ENCODE measurements at places on chromosomes 12 and 14. TPM values are rescaled to one million over a fixed set of nuclear protein-coding genes. Genes with fewer than 3 reads are reported as not detected.
A peak's percentile ranks its signal among the peaks of the same experiment; 100 is the strongest.

DNA sequence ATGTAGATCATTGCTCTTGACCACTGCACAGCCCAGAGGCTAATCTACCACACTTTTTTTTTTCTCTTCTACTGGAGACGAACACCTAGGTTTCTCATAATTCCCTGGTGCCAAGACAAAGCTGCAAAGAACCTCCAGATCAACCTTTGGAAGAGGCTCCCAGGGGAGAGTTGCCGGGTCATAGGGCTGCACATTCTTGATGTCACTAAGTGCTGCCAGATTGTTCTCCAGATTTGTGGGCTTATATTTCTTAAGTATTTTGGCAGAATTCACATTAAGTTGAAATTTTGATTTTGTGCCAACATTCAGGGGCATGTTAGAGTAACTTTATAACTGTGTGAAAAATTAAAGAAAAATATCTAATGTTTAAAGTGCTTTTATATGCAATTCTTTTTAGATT, 13.5 kb upstream of the PDZRN4 start:
- no peak overlapping the region for H3K4me3 ChIP-seq
- no peaks in the 10 kb centered on the region for H3K27me3 ChIP-seq

GRCh38 chr12:113820309-113820708, 145.8 kb downstream of the RBM19 start:
- DNase-seq: no peak
- no peaks in the 10 kb centered on the region for H3K27me3 ChIP-seq
- no peak overlapping the region for H3K27ac ChIP-seq
- no peaks in the 10 kb centered on the region for H3K36me3 ChIP-seq
- H3K4me3 ChIP-seq: no peak overlapping the region
- H3K4me1 ChIP-seq: peaks cover 38% of the 10 kb centered on the region

DNA sequence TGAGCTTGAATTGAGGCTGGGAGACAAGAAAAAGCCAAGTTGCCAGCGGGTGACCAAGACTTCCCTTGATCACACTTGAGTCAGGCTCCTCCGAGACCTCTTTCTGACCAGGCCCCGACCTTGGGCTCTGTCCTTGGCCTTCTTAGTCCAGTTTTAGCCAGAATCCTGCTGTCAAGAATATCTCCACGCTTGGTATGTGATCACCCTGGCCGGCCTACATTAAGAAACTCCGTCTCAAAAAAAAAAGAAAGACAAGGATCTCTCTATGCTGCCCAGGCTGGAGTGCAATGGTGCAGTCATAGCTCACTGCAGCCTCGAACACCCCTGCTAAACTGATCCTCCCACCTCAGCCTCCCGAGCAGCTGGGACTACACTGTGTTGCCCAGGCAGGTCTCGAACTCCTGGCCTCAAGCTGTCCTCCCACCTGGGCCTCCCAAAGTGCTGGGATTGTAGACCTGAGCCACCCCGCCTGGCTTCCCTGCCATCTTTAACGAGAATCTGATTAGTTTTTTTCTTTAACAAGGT, 1.0 kb upstream of the ITPK1 start:
- DNase-seq: no peak
- no peaks in the 10 kb centered on the region for H3K36me3 ChIP-seq
- no peak overlapping the region for H3K27ac ChIP-seq
- H3K4me1 ChIP-seq: peaks cover 19% of the 10 kb centered on the region

- peaks cover 23% of the 10 kb centered on the region for H3K4me1 ChIP-seq
- H3K27ac ChIP-seq: no peak overlapping the region
- no peaks in the 10 kb centered on the region for H3K36me3 ChIP-seq
- no peaks in the 10 kb centered on the region for H3K27me3 ChIP-seq
Observed at GRCh38 chr12:107447336-107447735, 238.3 kb upstream of the PWP1 start.

GRCh38 chr14:30484201-30484600, 74.8 kb upstream of the G2E3 start:
- no peaks in the 10 kb centered on the region for H3K4me1 ChIP-seq
- no peak overlapping the region for H3K4me3 ChIP-seq
- H3K27ac ChIP-seq: no peak overlapping the region
- DNase-seq: no peak
- no peaks in the 10 kb centered on the region for H3K27me3 ChIP-seq

- H3K36me3 ChIP-seq: no peaks in the 10 kb centered on the region
- H3K4me1 ChIP-seq: peaks cover 22% of the 10 kb centered on the region
- peak; percentile 44 for DNase-seq
- no peak overlapping the region for H3K4me3 ChIP-seq
Observed at GRCh38 chr14:101359221-101360053, 201.9 kb upstream of the DIO3 start.

- H3K4me1 ChIP-seq: no peaks in the 10 kb centered on the region
- no peaks in the 10 kb centered on the region for H3K36me3 ChIP-seq
- H3K27ac ChIP-seq: no peak overlapping the region
- no peaks in the 10 kb centered on the region for H3K27me3 ChIP-seq
Observed at GRCh38 chr12:49615725-49616124, 7.6 kb upstream of the PRPF40B start.

DNA sequence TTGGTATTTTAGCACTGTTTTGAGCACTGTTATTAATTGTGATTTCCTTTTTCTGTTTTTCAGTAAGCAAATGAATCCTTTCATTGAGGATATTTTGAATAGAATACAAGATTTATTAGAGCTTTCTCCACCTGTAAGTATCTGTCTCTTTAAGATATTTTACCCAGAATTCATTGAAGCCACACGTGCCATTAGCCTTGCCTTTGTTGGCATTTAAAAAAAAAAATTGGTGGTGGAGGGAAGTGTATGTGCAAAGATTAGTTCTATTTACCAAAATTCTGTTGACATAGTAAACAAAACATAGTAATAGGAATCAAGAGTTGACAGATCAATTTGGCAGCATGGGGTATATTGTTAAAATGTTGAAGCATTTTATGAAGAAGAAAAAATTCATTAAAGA, 23.8 kb downstream of the XPOT start:
- H3K27ac ChIP-seq: no peak overlapping the region
- no peaks in the 10 kb centered on the region for H3K4me1 ChIP-seq
- no peak overlapping the region for H3K4me3 ChIP-seq
- peaks cover 32% of the 10 kb centered on the region for H3K36me3 ChIP-seq

- no peak for DNase-seq
- H3K27me3 ChIP-seq: no peaks in the 10 kb centered on the region
- H3K36me3 ChIP-seq: no peaks in the 10 kb centered on the region
- H3K27ac ChIP-seq: no peak overlapping the region
- H3K4me3 ChIP-seq: no peak overlapping the region
Observed at GRCh38 chr12:89762498-89763170, 54.0 kb upstream of the ATP2B1 start.

DNA sequence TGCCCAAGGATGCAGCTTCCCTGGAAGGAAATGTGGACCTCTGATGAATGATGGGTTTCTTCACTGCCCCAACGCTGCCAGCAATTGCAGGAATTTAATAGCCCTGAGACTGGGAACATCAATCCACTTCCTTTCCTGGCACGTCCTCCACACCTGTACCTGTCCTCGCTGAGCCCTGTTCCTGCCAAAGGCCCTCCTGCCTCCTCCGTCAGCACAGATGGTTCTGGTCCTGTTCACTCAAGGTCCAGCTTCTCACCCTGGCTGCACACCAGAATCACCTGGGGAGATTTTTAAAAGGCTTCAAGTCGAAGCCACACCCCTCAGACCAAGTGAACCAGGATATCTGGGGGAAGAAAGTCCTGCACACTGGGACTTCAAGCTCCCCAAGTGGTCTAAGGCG, 38.4 kb upstream of the TMEM132C start:
- H3K36me3 ChIP-seq: no peaks in the 10 kb centered on the region
- DNase-seq: no peak
- H3K4me3 ChIP-seq: no peak overlapping the region
- no peaks in the 10 kb centered on the region for H3K27me3 ChIP-seq
- H3K27ac ChIP-seq: no peak overlapping the region

DNA sequence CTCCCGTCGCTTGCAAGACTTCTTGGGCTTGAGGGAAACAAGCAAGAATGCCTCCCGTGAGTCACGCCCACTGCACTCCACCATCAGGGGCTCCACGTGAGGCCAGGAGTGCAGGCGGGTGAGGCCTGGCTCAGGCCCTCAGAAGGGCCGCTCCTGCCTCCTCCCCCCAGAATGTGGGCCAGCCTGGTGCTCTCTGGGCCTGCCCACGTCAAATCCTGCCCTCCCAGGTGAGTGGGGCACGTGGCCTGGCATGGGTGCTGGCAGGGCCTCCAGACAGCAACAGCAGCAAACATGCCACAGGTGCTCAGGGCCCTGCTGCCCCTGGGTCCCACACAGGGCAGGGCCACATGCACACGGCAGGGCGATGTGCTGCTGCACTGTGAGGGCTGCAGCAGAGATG, 30.6 kb upstream of the BTBD6 start:
- H3K27me3 ChIP-seq: no peaks in the 10 kb centered on the region
- H3K4me3 ChIP-seq: no peak overlapping the region
- no peaks in the 10 kb centered on the region for H3K4me1 ChIP-seq
- DNase-seq: no peak
- H3K27ac ChIP-seq: no peak overlapping the region

DNA sequence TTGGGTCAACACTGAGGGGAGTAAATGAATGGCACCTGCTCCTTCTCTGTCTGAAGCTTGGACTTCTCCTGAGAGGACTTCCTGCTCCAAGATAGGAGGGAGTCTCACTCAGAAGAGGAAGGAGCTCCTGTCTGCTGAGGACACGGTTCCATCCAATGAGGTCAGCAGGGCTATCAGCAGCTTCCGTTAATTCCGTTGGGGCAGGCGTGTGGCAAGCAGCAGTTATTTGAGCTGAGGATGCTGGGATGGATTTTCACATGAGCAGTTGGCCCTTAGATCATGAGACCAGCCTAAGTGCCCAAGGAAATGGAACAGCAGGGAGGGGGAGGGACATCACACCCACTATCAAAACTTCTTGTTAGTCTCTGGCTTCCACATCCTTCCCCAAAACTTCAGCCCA, 159.0 kb upstream of the PZP start:
- peaks cover 13% of the 10 kb centered on the region for H3K4me1 ChIP-seq
- H3K27ac ChIP-seq: no peak overlapping the region
- no peaks in the 10 kb centered on the region for H3K27me3 ChIP-seq
- DNase-seq: no peak
- H3K36me3 ChIP-seq: no peaks in the 10 kb centered on the region

DNA sequence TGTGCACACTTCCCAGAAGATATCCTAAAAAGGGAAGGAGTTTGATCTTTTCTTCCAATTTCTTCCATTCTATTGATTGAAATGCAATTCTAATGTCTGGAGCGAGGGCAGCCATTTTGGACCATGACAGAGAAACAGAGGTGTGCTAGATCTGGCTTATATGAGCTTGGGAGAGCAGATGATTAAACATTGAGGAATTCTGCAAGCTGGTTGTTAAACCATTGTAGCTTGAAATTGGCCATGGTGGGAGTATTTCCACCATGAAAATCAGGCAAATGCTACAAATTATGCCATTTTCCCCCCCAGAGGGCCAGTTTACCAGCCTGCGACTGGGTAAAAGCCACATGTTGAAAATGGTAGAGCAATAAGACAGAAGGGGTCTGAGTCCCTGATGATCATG, 155.0 kb downstream of the PAWR start:
- no peaks in the 10 kb centered on the region for H3K27me3 ChIP-seq
- no peaks in the 10 kb centered on the region for H3K4me1 ChIP-seq
- no peaks in the 10 kb centered on the region for H3K36me3 ChIP-seq
- H3K4me3 ChIP-seq: no peak overlapping the region

- no peak for DNase-seq
- peak overlapping the region; percentile 28 for H3K4me3 ChIP-seq
- no peaks in the 10 kb centered on the region for H3K36me3 ChIP-seq
- H3K4me1 ChIP-seq: peaks cover 5% of the 10 kb centered on the region
- peaks cover 8% of the 10 kb centered on the region for H3K27me3 ChIP-seq
- peak overlapping the region; percentile 7 for H3K27ac ChIP-seq
Observed at GRCh38 chr14:75259510-75259855, 19.1 kb upstream of the FOS start.

DNA sequence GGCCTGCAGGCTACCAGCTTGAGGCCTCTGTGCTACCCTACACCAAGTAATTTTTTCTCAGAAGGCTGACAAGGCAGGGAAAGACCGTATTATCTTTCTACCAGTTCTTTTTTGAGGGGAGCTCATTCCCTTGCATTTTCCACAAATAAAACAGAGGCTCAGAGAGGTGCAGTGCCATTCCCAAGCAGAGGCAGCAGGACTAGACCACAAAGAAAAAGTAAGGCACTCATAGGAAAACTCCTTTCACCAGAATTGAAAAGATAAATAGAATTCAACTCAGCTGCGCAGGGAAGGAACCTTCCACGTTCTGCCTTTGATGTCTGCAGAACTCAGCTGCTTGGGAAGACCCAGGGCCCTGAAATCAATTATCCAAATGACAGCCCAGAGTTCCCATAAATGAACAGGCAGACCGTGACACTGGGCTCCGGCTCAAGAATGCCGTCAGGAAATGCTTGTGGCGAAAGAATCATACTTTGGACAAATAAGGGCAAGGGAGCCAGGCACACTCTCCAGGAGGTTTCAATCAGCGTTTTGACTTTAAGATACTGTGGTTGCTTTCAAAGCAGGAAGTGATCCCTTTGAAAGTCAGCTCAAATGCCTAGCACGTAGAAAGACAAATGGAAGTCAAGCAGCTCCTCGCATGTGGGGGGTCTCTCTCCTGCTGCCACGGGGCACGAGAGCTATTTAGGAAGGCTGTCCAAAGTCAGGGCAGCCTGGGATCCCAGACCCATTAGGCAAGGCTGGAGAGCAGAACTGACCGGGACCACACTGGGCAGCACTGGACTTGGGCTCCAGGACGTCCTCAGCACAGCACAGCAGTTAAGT, 14.0 kb downstream of the KCTD10 start:
- DNase-seq: peak; percentile 26
- no peaks in the 10 kb centered on the region for H3K36me3 ChIP-seq
- no peak overlapping the region for H3K27ac ChIP-seq
- no peak overlapping the region for H3K4me3 ChIP-seq
- peaks cover 32% of the 10 kb centered on the region for H3K4me1 ChIP-seq
- H3K27me3 ChIP-seq: no peaks in the 10 kb centered on the region

- no peaks in the 10 kb centered on the region for H3K27me3 ChIP-seq
- no peaks in the 10 kb centered on the region for H3K36me3 ChIP-seq
- peak; percentile 79 for DNase-seq
Observed at GRCh38 chr12:70576341-70577282, 60.6 kb downstream of the PTPRB start.

- H3K4me1 ChIP-seq: no peaks in the 10 kb centered on the region
- no peak overlapping the region for H3K4me3 ChIP-seq
- H3K27me3 ChIP-seq: no peaks in the 10 kb centered on the region
- no peaks in the 10 kb centered on the region for H3K36me3 ChIP-seq
- no peak overlapping the region for H3K27ac ChIP-seq
Observed at GRCh38 chr12:7512553-7512952, 9.0 kb upstream of the CD163 start.

DNA sequence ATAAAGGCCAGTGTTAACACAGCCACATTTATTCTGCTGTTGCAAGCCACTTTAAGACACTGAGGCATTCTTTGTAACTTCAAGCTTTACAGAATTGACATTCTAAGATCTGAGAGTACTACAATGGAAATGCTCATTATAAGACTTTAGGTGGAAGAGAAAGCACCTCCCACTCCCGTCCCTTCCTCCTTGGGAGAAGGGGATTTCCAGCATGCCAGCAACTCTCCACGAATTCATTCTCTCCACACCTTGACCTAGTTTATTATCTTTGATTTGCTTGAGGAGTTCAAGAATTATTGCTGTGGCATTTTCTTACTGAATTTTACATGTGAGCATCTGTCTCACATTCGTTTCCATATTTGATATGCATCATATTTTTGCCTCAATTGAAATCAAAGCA, 644.4 kb upstream of the MIS18BP1 start:
- DNase-seq: no peak
- H3K4me1 ChIP-seq: peaks cover 5% of the 10 kb centered on the region
- no peak overlapping the region for H3K27ac ChIP-seq

LRIG3 gene
- 67.5 TPM for total RNA-seq

DCN gene
- not detected for total RNA-seq

SETD3 gene
- 68.0 TPM for total RNA-seq

C14orf132 gene
- total RNA-seq: 8.1 TPM

PTCSC3 gene
- total RNA-seq: not detected

TMEM233 gene
- not detected for total RNA-seq

SIX1 gene
- 0.28 TPM for total RNA-seq

FLRT2 gene
- 8.7 TPM for total RNA-seq

TNS2 gene
- 0.28 TPM for total RNA-seq

OTOGL gene
- 0.13 TPM for total RNA-seq

Data from neural progenitor cell (in vitro differentiated cells).